ENCODE measurements at places on chromosomes 1 and 21.

- DNase-seq: no peak
Observed at GRCh38 chr1:66334318-66334717, 199.6 kb upstream of the SGIP1 start.

- no peak for DNase-seq
Observed at GRCh38 chr21:34988625-34989024, 60.5 kb downstream of the RUNX1 start.

DNA sequence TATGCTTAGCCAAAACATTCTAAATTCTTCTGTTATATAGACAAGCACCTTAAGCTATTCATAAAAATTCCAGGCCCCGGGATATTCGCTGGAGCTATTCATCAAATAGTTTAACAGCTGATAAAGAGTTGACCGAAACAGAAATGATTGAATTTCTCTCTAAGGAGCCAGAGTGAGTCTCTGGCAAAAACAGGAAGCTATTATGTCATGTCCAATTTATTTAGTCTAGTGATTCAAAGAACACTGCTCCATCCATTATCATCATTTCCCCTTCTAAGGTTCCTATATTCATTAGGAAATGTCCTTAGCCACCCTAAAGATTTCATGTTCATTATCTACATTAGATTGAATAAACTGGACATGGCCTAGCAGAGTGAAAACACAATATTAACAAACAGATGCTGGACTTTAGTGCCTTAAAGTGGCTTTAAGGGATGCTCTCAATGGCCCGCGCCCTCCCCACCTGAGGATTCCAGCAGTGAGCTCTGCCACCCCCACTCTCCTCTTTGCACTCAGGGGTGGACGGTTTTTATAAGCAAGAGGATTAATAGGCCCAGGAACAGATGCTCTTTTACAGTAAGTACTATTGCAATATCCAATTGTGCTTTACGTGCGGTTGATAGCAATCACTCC lies 122.1 kb upstream of the RGS1 start:
- no peak for DNase-seq

DNA sequence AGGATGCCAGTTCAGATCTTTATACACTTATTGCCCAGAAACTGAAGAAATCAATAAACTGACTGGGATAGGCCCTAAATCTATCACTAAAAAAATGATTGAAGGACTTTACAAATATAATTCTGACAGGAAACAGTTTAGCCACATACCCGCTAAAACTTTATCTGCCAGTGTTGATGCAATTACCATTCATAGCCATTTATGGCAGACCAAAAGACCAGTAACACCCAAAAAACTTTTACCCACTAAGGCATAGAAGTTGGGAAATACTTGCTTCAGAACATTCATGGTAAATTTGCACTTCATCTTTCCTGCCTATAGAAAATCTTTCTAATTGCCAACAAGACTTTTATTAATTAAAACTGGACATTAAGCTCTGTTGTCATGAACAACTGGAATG lies 15.0 kb upstream of the GPR25 start:
- DNase-seq: no peak

GRCh38 chr1:15245593-15246360 lies 1.2 kb upstream of the FHAD1 start:
- DNase-seq: no peak

GRCh38 chr21:35357041-35357780 lies 308.1 kb upstream of the RUNX1 start:
- DNase-seq: no peak

DNA sequence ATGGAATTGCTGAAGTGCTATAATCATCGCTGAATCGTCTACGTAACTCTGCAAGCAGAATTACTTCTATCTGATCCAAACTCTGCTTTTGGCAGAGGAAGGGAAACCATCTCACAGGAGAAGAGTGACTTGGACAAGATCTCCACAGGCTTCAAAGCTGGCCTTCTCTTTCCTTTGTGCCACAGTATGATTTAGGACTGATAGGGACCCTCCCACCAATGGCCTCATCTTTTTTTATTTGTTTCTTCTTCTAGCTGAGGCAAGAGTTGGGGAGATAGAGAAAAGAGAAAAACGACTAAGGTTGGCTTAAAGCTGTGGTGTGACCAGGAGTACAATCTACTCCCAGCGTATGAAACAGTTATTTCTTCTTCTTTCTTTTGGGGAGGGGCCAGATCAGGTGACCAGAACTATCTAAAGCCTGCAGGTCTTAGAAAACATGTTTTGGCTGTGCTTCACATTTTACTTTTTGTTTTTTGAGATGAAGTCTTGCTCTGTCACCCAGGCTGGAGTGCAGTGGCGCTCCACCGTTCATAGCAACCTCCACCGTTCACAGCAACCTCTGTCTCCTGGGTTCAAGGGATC lies 35.0 kb downstream of the ZNF496 start:
- no peak for DNase-seq

DNA sequence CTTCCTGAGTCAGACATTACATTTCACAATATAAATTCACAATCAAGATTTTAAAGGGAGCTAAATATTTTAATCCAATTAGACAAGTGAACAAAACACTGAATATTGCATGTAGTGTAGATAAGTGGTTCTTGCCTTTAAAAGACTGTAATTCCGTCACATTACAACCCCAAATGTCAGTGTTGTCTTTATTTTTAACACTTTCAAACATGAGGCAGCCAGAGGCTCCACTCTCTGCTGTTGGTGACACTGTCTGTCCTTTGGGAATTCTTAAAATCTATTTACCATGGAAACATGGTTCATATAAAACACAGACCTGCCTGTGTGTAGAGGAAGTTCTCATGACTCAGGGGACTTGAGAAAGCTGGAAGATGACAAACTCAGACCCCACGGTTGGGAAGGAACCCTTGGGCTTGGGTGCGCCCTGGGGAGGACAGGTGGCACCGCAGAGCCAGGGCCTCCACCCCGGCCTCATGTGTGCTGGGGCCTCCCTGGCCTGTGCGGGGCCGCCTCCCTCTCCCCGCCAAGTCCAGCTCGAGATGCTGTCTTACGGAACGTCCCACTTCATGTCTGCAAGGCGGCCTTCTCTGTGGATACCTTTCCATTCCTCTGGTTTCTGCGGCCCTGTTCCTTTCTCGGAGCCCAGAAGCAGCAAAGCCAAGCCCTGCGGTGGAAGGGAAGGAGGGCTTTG lies 239.0 kb downstream of the SDCCAG8 start:
- no peak for DNase-seq

DNA sequence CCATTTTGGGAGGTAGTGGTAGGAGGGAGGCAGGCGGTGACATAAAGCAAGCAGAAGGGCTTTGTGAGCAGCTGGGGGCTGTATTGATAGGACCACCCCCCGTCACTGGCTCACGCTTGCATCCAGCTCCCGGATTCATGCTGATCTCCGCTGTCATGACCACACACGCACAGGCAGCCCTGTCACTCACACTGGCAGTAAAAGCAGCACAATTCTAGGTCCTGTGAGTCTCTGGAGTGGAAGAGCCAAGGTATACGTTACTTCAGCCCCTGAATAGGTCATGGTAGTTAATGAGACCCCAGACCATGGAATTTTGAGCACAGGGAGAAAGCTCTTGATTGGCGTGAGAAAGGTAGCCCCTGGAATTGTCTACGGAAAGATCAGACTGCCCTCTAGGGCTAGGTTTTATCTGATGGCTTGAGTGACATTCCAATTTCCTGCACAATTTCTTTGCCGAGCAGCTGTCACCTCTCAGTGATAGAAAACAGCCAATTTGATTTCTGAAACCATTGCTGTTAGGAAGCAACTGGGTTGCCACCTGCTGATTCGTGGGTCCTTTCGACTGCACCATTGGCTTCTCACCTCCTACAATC lies 5.4 kb downstream of the OR2B11 start:
- DNase-seq: no peak

GRCh38 chr1:147769106-147769505 lies 8.7 kb upstream of the GJA5 start:
- no peak for DNase-seq

DNA sequence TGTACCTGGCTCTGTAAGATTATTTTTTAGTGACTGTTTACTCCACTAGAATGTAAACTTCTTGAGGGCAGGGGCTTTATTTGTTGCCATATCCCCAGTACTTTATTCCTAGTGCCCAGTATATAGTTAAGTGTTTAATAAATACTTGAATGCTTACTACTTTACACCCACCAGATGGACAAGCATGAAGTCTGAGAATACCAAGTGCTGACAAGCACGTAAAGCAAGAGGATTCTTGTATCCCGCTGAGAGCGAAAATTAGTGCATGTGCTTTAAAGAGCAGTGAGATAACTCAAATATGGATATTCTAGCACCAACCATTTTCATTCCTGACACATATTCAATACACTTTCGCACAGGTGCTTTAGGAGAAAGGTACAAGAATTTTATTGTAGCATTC lies 1.5 kb upstream of the SCCPDH start:
- DNase-seq: no peak

DNA sequence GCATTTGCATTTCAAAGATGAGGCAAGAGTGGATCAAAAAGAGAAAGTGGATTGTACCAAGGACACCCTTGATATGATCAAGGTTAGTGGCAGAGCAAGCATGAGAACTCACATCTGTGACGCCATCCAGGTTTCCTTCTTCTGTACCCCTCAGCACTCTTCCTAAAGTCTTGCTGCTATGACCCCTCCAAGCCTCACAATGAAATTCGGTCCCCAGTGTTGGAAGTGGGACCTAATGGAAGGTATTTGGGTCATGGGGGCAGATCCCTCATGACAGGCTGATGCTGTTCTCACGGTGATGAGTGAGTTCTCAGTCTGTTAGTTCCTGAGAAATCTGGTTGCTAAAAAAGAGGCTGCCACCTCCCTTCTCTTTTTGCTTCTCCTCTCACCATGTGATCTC lies 86.4 kb downstream of the PGM1 start:
- DNase-seq: no peak
